Neural crest cell (in vitro differentiated cells): ENCODE measurements at places on chromosomes 2 and 18.

DNA sequence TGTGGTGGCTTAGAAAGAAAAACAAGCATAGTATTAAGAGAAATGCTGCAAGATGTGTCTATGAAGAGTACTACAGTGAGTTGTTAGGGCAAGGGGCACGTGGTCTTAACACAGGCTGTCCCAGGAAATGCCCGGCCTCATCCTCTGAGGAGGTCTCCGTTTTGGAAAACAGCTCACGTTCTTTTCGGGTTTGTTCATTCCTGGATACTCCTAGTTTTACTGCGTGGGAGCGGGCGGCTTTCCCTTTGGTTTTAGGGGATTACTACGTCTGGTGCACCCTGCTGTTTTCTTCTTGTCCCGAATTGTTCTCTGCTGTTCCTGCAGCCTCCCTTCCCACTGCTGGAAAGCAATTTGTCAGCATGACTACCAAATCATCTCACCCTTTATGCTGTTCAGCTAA, 55.5 kb upstream of the RAB6D start:
- DNase-seq, result no peak

- no peak for DNase-seq
Measured at GRCh38 chr2:9665898-9666297, 35.1 kb upstream of the YWHAQ start.

DNA sequence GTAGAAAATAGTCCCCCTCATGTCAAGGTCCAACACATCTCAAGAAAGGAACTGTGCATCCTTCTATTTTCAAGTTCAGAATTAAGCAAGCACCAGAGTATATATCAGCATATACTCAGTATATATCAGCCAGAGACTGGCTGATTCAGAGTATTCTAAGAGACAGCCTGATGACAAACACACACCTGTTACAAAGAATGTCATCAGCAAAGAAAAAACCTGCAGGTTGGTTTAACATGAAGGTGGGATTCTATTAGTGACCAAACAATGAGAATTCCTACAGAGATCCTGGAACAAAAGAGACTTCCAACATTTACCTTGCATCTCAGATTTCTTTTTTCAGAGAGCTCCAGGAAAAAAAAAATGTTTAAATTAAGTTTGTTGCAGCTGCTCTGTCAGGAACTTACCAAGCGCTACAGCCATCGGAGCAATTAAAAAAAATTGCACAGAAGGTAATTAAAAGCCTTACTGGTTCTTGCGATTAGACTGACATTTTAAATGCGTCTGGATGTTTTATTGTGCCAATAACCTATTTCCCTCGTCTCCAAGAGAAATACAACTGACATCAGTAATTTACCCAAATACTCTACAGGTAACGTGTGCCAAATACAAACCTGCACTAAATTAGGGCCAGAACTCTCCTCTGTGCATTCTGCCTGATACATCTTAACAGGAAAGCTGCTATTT, 218.1 kb downstream of the HNMT start:
- DNase-seq, result no peak

DNA sequence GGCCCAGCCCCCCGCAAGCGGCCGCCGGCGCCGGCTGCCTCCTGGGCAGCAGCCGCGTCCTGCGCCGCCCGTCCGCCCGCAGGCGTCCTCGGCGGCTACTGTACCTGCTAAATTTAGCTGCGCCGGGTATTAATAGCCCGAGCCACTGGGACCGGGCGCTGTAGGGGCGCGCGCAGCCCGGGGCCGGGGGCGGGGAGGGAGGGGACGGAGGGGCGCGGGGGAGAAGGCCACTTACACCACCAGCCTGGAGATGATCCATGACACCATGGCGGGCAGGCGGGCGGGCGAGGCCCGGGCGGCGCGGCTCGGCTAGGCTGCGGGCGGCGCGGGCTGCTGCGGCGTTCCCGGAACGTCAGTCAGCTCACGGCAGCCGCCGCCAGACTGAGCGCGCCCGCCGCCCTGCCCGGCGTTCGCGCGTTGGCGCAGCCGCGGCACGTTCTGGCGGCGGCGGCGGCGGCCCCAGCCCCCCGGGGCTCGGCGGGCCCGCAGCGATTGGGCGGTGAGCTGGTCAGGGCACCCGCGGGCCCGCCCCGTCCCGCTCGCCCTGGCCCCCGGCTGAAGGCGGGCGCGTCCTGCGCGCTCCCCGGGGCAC, at the start of gene REEP1:
TSS of gene REEP1 (minus strand) at position 383 of the 592 bp plus-strand sequence. CDS start at position 267, 116 bp downstream.
- DNase-seq, result peak; percentile 34

GRCh38 chr2:48910961-48911360, 155.4 kb upstream of the LHCGR start:
- no peak for DNase-seq
